ENCODE measurements at places on chromosomes 7 and 10.

DNA sequence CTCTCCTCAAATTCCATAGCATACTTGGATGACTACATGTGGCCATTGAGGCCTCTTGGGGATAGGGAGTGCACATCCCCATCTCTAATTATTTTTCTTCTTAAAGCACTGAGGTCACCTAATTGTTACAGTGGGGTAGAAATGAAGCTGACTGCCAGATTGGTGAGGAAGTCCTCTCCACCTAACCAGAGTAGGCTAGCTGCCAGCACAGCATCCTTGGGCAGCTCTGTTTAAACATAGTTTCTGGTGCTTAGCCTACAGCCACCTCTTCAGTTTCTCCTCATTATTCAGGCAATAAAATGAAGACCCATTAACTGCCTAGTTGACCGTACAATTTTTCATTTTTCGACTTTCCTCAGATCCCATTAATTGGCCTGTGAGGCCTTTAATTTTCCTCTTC, 104.6 kb downstream of the MLLT10 start:
- no peak for DNase-seq

- no peak for DNase-seq
Observed at GRCh38 chr10:130065251-130065650, 45.4 kb downstream of the C10orf143 start.

DNA sequence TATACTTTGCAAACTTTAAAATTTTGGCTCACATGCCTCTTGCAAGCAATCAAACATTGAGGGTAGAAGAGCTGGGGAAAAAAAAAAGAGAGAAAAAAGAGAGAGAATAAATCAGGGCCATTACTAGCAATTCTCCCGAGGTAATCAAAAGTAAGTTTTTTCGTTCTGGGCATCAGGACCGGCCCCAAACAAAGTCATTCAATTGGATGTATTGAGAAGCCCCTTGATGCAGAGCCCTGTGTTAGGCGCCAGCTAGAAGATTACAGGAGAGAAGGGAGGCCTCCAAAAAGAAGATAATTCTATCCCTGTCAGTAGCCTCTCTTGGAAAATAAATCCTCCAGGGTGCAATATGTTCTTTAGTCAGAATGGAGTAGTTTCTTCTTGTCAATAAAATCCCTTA, 2.2 kb upstream of the CTNNA3 start:
- no peak for DNase-seq

DNA sequence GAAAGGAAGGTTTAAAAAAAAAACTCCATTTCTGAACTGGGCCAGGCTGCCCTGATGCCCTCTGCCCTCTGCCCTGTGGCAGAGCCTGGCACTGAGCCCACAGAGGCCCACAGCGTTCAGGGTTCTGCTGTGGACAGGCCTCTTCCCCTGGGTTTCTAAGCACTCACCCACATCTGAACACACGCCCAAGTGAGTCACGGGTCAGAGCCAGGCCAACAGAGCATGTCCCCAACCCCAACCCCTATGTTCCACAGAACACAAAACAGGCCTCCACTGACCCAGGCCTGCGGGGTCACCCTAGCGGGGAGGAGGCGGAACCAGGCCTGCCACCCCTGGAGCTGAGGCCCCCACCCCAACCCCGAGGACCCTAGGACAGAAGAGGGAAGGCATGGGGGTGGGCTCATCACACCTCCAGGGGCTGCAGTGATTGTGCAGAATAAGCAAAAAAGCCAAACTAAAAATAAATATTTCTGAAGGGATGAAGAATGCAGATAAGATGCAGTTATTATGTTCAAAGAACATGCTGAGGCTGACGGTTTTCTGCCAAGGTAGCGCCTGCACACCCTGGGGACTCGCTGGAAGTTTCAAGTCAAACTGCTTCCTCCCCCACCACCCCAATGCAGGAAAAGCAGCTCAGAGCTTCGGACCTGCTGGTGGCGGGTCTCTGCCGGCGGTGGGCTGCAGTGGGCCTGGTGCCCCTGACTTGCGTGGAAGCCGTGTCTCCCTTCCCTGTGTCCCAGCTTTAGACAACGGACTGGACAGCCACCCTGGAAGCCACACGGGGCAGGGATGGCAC, 5.4 kb downstream of the WDR86 start:
- no peak for DNase-seq

DNA sequence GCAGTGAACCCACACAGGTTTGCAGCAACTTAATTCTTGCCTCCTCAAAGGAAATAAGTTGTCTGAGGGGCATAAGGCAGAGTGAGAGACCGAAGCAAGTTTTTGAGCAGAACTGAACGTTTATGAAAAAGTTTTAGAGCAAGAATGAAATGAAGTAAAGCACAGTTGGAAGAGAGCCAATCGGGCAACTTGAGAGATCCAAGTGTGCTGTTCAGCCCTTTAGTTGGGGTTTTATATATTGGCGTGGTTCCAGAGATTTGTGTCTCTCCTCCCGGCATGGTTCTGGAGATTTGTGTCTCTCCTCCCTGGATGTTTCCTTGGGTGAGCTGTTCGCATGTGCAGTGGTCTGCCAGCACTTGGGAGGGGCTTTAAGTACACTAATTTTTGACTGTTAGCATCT, 141.4 kb upstream of the DGKB start:
- no peak for DNase-seq

DNA sequence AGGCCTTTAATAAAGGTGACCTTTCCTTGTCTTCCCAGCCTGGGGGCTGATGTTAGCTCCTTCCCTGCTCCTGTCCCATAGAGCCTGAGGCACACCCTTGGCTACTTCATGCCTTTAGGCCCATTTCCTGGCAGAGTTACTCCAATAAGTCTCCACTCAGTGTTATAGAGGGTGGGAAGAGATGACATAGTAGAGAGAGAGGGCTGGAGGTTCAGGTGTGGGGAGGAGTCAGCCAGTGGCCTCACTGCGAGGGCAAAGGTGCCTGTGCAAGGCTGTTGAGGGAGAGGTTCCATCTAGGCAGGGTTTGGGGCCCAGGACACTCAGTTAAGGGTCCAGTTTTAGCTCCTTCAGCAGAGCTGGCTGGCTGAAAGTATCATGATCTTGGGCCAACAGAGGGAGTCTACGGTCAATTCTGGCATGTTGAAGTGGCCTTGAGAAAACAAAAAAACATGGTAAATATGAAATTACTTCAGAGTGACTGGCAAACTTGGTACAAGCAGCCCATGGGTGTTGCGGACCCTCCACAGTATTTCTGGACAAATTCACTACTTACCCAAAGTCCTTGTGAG, 67.9 kb downstream of the ZNF783 start:
- no peak for DNase-seq

DNA sequence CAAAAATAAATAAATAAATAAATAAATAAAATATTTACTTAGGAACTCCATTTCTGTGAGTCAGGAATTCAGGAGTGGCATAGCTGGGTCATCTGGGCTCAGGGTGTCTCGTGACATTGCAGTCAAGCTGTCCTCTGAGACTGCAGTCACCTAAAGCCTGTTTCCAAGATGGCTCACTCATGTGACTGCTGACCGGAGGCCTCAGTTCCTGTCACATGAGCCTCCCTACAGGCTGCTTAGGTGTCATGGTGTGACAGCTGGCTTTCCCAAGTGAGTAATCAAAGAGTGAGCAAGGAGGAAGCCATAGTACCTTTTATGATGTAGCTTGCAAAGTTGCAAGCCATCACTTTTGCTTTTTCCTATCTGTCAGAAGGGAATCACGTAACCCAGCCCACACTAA, 128.6 kb upstream of the KCTD7 start:
- DNase-seq, result no peak

GRCh38 chr10:62082729-62083411, 181.4 kb downstream of the ARID5B start:
- no peak for DNase-seq

DNA sequence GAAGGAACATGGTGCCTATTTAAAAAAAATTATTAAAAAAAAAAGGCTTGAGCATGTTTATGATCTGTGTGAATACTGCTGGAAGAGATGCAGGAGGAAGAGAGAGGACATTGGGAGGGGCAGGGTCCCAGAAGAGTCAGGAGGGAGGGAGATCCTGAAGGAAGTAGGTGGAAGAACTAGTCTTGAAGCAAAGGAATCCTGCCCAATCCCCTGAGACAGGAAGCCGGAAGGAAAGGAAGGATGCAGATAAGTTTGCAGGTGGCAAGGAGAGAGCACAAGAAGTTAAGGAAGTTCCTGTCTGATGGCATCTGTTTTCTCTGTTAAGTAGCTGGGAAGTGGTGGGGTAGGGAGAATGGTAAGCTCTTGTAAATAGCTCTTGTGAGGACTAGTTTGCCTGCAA, 318.5 kb downstream of the DOCK4 start:
- DNase-seq, result no peak

- DNase-seq, result no peak
Observed at GRCh38 chr10:111137007-111137406, 60.2 kb downstream of the ADRA2A start.

GRCh38 chr7:2610898-2611297, 20.9 kb upstream of the TTYH3 start:
- no peak for DNase-seq

DNA sequence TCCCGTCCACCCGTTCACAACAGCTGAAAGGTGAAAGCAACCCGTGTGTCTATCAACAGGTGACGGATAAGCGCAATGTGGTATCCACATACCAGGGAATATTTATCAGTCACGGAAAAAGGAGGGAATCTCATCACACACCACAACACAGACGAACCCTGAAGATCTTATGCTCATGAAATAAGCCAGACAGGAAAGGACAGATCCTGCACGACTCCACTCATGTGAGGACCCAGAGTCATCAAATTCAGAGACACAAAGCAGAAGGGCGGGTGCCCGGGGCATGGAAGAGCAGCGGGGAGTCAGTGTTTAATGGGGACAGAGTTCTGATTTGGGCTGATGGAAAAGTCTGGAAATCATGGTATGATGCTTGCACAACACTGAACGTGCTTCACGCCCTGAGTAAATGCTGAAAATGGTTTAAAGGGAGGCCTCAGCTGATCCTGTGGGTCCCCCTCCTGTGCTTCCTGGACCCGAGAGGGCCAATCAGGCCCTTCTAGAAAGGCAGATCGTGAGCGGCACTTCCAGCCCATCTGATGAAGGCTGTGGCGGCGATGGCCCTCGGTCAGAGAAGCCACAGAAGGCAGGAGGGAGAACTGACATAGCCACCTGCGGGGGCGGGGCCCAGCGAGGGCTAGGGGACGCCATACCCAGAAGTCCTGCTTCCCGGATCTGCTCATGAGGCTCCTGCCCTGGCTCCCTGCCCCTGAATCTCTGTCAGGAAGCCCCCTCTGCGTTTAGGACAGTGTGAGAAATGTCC, 19.1 kb downstream of the WDR86 start:
- no peak for DNase-seq

DNA sequence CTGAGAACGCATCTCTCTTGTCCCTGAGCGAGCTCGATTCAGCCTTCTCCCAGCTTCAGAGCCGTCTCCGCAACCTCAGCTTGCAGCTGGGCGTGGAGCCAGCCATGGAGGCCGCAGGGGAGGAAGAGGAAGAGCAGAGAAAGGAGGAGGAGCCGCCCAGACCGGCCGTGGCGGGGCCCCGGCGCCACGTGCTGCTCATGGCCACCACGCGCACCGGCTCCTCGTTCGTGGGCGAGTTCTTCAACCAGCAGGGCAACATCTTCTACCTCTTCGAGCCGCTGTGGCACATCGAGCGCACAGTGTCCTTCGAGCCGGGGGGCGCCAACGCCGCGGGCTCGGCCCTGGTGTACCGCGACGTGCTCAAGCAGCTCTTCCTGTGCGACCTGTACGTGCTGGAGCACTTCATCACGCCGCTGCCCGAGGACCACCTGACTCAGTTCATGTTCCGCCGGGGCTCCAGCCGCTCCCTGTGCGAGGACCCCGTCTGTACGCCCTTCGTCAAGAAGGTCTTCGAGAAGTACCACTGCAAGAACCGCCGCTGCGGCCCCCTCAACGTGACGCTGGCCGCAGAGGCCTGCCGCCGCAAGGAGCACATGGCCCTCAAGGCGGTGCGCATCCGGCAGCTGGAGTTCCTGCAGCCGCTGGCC, 43.2 kb downstream of the CHST3 start:
- peak; percentile 57 for DNase-seq

DNA sequence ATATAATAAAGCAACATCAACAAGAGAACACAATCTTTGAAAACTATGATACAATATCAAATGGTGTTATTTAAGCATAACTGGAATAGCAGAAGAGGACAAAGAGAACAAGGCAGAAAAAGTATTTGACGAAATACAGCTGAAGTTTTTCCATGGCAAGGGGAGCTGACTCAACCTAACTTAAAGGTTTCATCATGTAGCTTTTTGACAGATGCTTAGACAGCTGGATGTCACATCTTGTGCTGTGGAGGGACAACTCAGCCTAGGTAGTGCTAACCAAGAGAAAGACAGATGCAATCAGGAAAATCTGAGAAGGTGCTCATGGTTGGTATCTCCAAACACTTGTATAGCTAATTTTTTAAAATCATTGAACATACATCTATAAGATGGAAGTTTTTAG, 208.2 kb downstream of the TFEC start:
- no peak for DNase-seq

GRCh38 chr10:75475460-75476182, 44.2 kb downstream of the LRMDA start:
- DNase-seq, result no peak

DNA sequence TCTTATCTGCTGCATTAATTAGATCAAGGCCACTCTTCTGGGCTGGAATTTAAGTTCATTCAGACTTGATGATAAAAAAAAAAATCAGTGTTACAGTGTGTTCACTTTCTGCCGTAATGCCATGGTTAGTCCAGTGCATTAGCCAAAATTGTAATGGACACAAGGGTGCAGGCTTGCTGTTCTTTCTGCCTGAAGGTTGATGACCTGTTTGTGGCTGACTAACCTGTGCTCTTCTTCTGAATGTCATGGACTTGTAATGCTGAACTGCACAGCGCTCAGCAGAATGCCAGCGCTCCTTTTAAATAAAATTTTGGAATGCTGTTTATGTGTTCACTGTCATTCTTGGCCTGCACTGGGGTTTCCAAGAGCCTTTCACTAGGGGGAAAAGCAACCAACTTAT, 323.2 kb downstream of the ZNF248 start:
- DNase-seq, result no peak

DNA sequence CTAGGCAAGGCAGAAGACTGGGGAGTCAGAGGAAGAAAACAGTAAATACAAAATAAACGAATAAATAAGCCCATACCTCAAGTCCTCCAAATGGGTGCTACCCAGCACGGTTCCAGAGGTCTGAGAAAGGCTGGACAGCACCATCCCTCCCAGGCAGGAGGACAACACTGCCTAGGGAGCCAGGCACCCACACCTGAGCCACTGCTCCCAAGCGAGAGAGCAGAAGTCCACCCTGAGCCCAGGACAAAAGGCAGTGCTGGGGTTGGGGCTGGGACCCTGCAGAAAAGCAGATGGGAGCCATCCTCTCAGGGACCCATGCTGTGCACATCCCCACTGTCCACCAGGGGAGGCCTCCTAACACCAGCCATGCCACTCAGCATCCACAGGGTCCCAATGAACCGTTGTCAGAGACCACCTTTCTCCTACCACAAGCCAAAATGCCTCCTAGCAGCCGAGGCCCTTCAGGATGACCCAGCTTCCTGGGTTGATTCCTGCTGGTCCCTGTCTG, 16.2 kb downstream of the GFRA1 start:
- no peak for DNase-seq

GRCh38 chr10:125641398-125641797, 41.6 kb downstream of the TEX36 start:
- DNase-seq, result no peak

All from heart right ventricle (tissue), 16 donors.